ENCODE measurements at places on chromosomes 2 and 18. TPM values are rescaled to one million over a fixed set of nuclear protein-coding genes. Genes with fewer than 3 reads are reported as not detected.

GRCh38 chr2:132747046-132747445 lies 77.0 kb upstream of the LYPD1 start:
- DNase-seq, result no peak

Gene PTPRN
- 1.7 TPM for polyA plus RNA-seq

DNA sequence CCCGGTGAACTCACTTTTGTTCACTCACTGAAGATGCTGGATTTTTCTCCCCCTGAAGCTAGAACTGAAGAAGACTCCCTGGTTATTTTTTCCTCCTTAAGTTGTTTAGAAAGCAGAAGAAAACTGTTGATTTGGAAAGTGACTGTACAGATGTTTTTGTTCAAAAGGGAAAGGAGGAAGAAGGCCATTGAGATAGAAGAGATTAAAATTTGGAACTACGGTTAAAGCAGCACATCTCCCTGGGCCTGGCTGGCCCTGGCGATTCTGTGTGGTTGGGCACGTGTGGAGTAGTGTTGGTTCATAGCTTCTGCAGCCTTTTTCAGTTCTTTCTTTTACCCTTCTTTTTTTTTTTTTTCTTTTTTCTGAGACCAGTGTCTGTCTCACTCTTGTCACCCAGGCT lies 109.2 kb downstream of the MAP4K4 start:
- no peak for DNase-seq

Gene EMILIN1
- polyA plus RNA-seq, result 35.9 TPM

Measured in testis (tissue), 5 donors.